ENCODE measurements at places on chromosomes 1 and 21.
A peak's percentile ranks its signal among the peaks of the same experiment; 100 is the strongest.

DNA sequence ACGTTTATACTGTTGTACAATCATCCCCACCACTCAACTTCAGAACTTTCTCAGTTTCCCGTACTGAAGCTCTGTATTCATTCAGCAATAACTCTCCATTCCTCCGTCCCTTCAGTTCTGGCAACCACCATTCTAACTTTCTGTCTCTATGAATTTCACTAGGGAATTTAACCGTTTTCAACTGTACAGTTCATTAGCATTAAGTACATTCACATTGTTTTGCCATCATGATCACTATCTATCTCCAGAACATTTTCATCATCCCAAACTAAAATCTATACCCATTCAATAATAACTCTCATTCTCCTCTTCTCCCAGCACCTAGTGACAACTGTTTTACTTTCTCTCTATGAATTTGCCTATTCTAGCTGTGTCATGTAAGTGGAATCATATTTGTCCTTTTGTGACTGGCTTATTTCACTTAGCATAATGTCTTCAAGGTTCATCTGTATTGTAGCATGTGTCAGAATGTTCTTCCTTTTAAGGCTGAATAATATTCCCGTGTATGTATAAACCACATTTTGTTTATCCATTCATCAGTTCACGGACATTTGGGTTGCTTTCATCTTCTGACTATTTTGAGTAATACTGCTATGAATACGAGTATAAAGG is 75.0 kb downstream of the CEP350 start:
- DNase-seq = no peak

- no peak for DNase-seq
Measured at GRCh38 chr1:119896303-119896702, at the start of gene ADAM30. ADAM30 (minus strand) TSS chr1:119896515; CDS start chr1:119896336, 179 bp downstream.

DNA sequence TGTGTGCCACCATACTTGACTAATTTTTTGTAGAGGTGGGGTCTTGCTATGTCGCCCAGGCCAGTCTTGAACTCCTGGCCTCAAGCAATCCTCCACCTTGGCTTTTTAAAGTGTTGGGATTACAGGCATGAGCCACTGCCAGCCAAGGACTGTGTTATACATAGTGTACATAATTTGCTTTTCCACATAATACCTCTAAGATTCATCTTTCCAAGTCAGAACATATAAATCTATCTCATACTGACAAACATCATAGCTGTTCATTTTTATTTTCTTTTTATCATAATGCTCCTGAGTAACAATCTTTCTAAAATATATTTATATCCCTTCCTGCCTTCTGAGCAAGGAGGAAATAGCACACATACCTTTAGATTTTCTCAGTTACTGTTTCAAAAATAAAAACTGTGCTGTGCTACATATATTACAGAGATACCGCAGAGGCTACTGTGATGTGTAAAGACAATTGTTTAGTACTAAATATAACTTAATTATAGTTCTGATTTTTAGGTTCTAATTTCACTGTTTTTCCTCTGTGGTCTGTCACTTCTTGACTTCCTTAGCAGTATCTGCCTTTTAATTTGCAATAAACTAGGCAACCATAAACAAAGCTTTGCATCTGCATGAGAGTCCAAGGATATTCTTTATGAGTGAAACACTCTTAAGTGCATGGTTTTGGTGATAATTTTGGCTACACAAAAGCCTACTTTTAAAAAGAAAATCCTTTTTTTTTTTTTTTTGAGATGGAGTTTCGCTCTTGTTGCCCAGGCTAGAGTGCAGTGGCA is 59.3 kb downstream of the EYA3 start:
- DNase-seq = no peak

DNA sequence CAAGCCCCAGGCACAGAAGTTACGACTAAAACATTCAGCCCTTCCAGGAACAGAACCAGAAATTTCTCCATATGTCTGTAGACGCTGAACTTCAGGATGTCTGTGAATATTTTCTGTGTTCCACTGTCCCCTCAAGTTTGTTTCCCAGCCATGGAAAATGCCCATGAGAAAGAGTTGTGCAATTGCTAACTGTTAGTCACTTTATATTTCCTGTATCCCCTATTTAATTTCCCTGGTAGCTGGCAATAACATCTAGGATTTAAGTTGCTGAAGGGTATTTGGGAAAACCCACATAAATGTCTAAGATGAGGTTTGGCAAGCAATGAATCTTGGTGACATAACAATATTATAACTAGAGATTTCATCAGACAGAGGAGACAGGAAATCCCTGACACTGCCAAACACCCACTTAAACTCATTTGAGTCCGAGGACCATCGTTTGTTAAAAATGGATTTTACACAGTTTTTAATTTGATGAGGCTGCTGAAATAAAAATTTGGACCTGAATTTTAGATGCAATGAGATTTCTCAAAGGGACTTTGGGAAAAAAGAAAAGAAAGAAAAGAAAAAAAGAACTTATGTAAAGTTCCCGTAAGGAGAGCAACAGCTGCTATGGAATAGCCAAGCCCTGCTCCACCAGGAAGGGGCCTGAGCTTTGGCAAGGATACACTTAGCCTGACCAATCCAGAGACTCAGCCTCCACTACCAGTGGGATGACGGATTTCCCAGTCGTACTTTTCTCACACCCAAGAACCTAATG is 21.8 kb upstream of the ERRFI1 start:
- DNase-seq = no peak

- no peak for DNase-seq
Measured at GRCh38 chr1:184406479-184406878, 19.6 kb downstream of the C1orf21 start.

- no peak for DNase-seq
Measured at GRCh38 chr1:230054092-230054749, 12.8 kb upstream of the GALNT2 start.

GRCh38 chr1:115506924-115507589 is 134.7 kb upstream of the VANGL1 start:
- no peak for DNase-seq

GRCh38 chr1:46171351-46171750 is 3.5 kb upstream of the TSPAN1 start:
- no peak for DNase-seq

GRCh38 chr1:145916745-145917144 is 1.8 kb downstream of the PEX11B start:
- DNase-seq = peak; percentile 10

GRCh38 chr1:84452436-84452835 is 26.6 kb upstream of the RPF1 start:
- DNase-seq = no peak

GRCh38 chr1:5340560-5341130 is 651.6 kb downstream of the NPHP4 start:
- DNase-seq = no peak

DNA sequence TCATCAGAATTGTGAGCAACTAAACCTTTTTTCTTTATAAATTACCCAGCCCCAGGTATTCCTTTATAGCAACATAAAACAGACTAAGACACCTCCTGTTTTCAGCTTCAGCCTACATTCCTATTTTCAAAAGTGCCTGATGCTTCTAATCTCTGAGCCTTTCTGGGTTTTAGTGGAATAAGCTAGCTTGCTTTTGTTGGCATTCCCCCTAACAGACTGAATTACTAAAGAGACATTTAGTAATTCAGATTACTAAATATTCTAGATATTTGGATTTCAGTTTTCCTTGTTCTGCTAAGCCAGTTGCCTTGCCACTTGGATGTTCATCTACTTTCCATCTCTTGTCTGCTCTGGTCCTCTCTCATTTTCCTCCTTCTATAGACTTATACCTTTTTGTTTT is 10.5 kb upstream of the GNG12 start:
- no peak for DNase-seq

- DNase-seq = no peak
Measured at GRCh38 chr1:165680303-165680702, 18.1 kb downstream of the ALDH9A1 start.

- DNase-seq = no peak
Measured at GRCh38 chr1:201663491-201664113, 124.7 kb downstream of the NAV1 start.

DNA sequence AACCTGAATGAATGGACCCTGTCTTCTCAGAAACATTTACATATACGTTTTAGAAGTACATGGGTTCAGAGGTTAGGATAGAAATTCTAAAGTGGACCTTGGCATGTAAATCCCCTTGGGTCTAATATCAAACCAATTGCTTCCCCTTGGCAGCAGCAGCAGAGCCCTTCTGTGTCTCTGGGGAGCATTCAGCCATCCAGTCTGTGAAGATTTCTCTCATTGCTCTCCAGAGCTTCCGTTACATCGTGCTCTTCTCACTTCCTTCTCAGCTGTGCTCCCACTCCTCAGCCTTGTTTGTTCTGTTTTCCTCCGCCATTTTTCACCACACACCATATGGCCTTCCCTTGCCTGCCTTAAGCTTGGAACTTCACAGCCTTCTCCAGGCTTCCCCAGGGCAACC is 61.5 kb upstream of the ATP1B1 start:
- DNase-seq = no peak

- DNase-seq = no peak
Measured at GRCh38 chr1:111101854-111102642, 37.8 kb downstream of the DRAM2 start.

- DNase-seq = no peak
Measured at GRCh38 chr21:46131588-46131837, 23.9 kb downstream of the FTCD start.

DNA sequence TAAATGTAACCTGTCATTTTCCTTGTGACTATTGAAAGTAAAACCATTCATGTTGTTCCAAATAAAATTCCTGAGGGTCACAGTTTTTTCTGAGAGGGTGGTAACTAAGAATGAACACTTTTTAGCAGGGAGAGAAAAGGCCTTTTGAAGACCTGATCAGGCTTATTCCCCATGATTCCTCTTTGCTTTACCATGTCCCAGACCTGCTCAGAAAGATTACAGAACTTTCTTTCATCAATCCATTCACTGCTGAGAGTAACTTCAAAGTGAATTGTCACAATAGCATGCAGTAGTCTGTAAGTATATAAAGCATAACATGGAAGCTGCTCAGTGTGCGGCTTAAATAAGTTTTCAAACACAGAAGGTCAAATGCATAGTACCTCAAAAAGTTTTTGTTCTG is 201.5 kb upstream of the COL11A1 start:
- no peak for DNase-seq

DNA sequence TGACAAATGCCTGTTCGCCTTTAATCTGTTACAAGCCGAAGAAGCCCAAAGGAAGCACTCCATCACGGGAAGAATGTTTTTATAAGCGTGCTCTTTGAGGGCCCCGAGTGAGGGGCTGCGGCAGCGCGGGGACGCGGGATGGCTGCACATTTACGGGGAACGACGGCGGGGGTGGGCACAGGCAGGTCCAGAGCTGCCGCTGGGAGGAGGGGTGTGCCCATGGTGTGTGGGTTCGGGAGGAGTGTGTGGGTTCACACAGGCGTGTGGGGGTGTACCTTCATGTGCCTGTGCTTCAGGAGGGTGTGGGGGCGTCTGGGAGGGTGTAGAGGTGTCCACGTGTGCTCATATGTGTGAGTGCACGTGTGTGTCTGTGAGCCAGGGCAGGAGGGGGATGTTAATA is 155.9 kb upstream of the ZC3H12A start:
- no peak for DNase-seq

GRCh38 chr1:242431786-242432185 is 92.7 kb downstream of the PLD5 start:
- no peak for DNase-seq

GRCh38 chr21:45125357-45125756 is 51.0 kb downstream of the ADARB1 start:
- DNase-seq = no peak

GRCh38 chr1:36706416-36706815 is 223.7 kb upstream of the CSF3R start:
- DNase-seq = no peak

GRCh38 chr1:213041443-213041842 is 9.6 kb upstream of the RPS6KC1 start:
- no peak for DNase-seq

DNA sequence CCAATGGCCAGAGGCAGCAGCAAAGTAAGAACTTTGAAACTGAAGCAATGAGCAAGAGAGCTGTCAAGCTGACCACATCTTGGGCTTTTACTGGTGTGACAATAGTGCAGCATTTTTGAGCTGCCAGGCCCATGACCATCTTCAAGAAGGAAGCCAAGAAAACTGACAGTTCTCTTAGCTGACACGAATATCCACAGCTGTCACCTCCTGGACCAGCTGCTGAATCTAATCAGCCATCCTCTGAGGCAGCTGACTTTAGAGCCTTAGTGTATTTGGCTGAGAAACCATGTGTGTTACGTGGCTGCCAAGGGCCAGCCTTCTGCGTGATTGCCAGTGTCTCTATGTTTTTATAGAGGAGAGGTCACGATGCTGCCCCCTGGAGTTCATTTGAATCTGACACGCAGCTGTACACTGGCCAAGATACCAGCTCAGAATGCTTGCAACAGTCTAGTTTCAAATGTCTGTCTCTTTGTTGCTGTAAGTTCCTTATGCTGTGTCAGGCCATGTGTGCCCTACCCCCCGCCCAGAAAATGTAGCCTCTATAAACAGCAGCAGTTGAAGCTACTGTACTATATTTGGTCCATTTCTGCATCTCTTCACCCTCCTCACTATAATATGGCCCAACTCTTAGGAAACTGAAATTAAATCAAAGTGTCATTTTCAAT is 39.7 kb downstream of the PALMD start:
- DNase-seq = no peak

GRCh38 chr21:46594276-46594675 is 10.6 kb downstream of the S100B start:
- no peak for DNase-seq

GRCh38 chr1:220001095-220001501 is 45.2 kb downstream of the EPRS1 start:
- DNase-seq = no peak

GRCh38 chr1:85244271-85245061 is 15.0 kb downstream of the C1orf52 start:
- no peak for DNase-seq

DNA sequence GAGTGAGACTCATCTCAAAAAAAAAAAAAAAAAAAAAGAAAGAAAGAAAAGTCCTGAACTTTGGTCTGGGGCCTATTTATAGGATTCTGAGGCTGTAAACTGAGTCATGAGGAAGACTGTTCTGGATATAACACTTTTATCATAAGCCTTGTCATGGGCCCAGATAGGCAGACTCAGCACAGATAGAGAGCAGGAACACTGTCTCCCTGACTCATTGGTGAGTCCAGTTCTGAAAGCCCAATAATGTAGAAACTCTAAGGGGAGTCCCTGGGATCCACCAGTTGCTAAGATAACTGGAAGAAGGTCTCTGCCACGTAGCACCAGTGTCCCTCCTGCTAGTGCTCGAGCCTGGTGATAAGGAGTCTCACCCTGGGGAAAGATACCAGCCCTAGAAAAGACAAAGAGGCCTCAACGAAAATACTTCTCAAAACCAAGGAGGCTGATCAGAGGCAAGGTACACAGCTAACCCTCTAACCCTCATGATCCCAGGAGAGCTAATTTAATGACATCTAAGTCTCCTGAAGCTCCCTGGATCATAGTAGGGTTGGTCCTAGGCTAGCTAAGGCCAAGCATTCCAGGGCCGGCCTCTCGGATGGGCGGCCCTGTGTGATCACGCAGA is 43.5 kb downstream of the LPAR3 start:
- no peak for DNase-seq

DNA sequence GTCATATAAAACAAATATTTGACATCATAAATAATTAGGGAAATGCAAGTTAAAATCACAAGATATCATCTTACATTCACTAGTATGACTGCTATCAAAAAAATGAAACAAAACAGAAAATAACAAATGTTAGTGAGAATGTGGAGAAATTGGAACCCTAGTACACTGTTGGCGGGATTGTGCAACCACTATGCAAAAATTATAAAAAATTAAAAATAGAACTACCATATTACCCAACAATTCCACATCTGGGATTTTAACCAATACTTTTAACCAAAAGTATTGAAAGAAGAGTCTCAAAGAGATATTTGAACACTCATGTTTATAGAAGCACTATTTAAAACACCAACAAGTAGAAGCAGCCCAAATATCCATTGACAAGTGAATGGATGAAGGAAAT is 797.2 kb upstream of the ADAMTS5 start:
- no peak for DNase-seq

- no peak for DNase-seq
Measured at GRCh38 chr1:155125946-155126555, 1.6 kb upstream of the EFNA1 start.
